Activated T-cell treated with anti-CD3 and anti-CD28 coated beads, Interleukin-2, amount 50 U/mL, for 24 hours (primary cell): ENCODE measurements at places on chromosomes 2 and 18.

- no peaks in the 10 kb centered on the region for H3K36me3 ChIP-seq
- no peak for DNase-seq
- H3K4me1 ChIP-seq: no peaks in the 10 kb centered on the region
- H3K27me3 ChIP-seq: peaks cover 12% of the 10 kb centered on the region
These were observed 74.8 kb downstream of the SEMA4F start for GRCh38 chr2:74728842-74729241.

GRCh38 chr2:190887089-190887488 is 6.5 kb downstream of the GLS start:
- DNase-seq: no peak
- H3K4me3 ChIP-seq: peak overlapping the region; percentile 65
- no peaks in the 10 kb centered on the region for H3K27me3 ChIP-seq
- peaks cover 71% of the 10 kb centered on the region for H3K4me1 ChIP-seq

DNA sequence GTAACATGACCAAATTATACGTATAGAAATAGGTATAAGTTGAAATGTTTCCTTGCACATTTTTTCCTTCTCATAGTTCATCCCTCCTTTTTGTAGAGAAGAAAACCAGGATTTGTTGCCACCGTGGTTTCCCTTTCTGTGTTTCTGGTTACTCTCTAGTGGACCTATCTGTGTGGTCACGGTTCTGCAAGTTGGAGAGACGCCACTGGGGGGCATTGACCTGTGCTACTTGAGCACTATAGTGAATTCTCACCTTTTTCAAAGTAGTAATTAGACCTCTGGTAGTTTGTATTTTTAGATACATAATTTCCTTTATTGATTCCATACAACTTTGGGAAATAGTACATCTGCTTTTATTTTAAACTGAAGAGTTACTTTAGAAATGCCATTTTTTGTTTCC is 444.8 kb downstream of the PTPRM start:
- H3K27ac ChIP-seq: no peak overlapping the region
- H3K36me3 ChIP-seq: no peaks in the 10 kb centered on the region
- H3K4me1 ChIP-seq: no peaks in the 10 kb centered on the region
- no peak for DNase-seq
- H3K4me3 ChIP-seq: no peak overlapping the region

DNA sequence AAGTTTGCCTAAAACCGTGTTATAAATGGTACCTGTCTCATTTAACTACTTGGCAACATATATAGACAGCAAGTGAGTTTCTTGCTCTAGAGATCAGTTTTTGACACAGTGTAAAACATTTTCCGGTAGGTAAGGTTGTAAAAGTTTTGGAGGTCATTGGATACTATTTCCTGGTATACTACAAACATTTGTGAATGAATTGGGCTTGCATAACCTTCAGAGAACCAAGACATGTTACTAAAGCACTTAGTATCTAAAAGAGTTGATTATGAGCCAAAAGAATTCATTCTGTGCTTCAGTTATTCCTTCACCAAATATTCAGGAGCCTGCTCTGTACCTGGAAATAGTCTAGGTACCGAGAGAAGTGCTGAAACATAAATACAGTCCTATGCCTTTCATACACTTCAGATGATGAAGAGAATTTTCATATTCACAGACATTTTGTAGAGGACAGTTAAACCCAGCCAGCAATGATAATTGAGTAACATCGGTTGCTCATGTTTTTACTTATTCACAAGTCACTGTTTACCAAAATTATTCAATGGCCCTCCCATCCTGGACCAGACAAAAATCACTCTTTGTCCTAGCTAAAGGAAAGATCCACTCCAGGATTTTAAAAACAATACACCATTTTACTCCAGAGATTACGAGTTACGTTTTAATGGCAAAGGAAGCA is 319.4 kb upstream of the RBMS1 start:
- no peak for DNase-seq
- no peaks in the 10 kb centered on the region for H3K4me1 ChIP-seq
- no peak overlapping the region for H3K27ac ChIP-seq
- H3K27me3 ChIP-seq: peaks cover 3% of the 10 kb centered on the region

GRCh38 chr2:112150447-112150846 is 12.3 kb downstream of the FBLN7 start:
- H3K4me1 ChIP-seq: peaks cover 23% of the 10 kb centered on the region
- peak overlapping the region; percentile 0 for H3K27ac ChIP-seq
- no peaks in the 10 kb centered on the region for H3K27me3 ChIP-seq
- H3K4me3 ChIP-seq: no peak overlapping the region
- DNase-seq: no peak

- no peak overlapping the region for H3K4me3 ChIP-seq
- H3K4me1 ChIP-seq: peaks cover 28% of the 10 kb centered on the region
- peak overlapping the region; percentile 28 for H3K27ac ChIP-seq
- DNase-seq: no peak
- H3K27me3 ChIP-seq: no peaks in the 10 kb centered on the region
- peaks cover 98% of the 10 kb centered on the region for H3K36me3 ChIP-seq
These were observed 85.6 kb downstream of the INPP5D start for GRCh38 chr2:233145726-233146125.

DNA sequence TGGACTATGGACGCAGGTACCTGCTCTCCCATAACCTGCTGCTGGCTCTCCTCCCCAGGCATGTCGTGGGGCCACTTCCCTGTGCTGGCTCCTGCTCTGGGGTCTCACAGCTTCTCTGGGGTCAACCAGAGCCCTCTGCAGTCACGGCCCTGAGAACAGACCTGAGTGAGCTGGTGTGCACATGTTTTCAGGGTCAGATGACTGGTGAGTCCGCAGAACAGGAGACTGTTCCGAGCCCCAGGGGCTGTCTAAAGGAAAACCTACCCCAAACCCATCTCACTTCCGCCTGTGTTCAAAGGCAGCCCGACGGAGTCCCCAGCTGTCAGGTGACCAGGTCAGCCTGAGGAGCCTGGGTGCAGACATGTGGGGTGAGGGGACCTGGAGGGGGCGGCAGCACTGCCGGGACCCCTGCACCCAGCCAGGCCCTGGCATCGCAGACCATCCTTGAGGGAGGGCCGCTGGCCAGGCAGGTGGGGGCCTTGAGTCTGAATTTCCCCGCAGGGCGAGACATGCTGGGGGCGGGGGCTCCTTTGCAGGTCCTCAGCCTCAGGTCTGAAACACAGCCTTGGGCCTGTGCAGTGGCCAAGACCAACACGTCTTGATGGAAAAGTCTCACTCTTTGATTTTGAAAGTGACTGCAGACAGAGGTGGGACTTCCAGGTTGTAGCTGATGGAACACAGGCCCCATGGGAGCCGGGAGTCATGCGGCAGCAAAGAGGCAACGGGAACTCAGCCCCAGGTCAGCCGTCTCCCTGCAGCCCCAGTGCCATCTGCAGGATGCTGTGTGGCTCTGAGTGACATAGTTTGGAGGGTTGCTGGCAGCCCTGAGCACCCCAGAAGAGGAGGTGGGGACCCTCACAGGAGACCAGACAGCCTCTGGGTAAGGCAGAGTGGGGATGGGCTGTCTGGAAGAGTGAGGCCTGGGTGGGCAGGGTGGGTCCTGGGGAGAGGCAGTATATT is 65.3 kb downstream of the TWIST2 start:
- no peak overlapping the region for H3K27ac ChIP-seq
- H3K27me3 ChIP-seq: peaks cover 22% of the 10 kb centered on the region
- H3K36me3 ChIP-seq: no peaks in the 10 kb centered on the region
- H3K4me1 ChIP-seq: no peaks in the 10 kb centered on the region
- no peak overlapping the region for H3K4me3 ChIP-seq
- DNase-seq: no peak

DNA sequence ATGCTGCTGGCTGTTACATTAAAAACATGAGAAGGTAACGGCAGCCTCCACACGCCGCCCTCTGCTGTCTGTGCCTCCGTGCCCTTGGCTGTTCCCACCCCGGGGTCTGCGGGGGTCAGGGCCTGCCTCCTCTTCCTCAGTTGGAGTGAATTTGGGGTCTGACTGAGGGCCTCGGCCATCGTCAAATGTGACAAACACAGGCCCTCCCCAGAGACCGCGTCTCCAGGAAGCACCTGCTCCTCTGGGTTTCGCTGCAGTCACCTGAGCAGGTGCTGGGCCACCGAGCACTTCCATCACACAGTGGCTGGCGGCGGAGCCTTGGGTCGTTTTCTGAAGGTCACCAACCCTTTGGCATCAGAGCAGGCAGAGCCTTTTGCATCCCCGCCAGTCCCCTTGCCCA is 70.9 kb downstream of the NFATC1 start:
- peaks cover 92% of the 10 kb centered on the region for H3K36me3 ChIP-seq
- peak overlapping the region; percentile 6 for H3K27ac ChIP-seq
- H3K4me1 ChIP-seq: peaks cover 14% of the 10 kb centered on the region

DNA sequence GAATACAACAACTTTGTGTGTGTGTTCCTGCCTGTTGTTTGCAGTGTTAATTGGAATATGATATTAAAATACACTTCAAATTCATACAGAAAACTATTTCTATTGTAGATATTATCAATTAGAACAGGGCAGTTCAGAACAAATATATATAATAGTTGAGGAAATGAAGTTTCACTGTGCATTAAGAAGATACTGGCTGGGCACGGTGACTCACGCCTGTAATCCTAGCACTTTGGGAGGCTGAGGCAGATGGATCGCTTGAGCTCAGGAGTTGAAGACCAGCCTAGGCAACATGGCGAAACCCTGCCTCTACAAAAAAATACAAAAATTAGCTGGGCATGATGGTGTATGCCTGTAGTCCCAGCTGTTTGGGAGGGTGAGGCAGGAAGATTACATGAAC is 79.3 kb downstream of the ASAP2 start:
- H3K4me1 ChIP-seq: no peaks in the 10 kb centered on the region
- no peak overlapping the region for H3K27ac ChIP-seq

GRCh38 chr2:207459990-207460757 is 69.6 kb upstream of the CREB1 start:
- no peak for DNase-seq
- H3K4me1 ChIP-seq: peaks cover 15% of the 10 kb centered on the region
- H3K36me3 ChIP-seq: no peaks in the 10 kb centered on the region

DNA sequence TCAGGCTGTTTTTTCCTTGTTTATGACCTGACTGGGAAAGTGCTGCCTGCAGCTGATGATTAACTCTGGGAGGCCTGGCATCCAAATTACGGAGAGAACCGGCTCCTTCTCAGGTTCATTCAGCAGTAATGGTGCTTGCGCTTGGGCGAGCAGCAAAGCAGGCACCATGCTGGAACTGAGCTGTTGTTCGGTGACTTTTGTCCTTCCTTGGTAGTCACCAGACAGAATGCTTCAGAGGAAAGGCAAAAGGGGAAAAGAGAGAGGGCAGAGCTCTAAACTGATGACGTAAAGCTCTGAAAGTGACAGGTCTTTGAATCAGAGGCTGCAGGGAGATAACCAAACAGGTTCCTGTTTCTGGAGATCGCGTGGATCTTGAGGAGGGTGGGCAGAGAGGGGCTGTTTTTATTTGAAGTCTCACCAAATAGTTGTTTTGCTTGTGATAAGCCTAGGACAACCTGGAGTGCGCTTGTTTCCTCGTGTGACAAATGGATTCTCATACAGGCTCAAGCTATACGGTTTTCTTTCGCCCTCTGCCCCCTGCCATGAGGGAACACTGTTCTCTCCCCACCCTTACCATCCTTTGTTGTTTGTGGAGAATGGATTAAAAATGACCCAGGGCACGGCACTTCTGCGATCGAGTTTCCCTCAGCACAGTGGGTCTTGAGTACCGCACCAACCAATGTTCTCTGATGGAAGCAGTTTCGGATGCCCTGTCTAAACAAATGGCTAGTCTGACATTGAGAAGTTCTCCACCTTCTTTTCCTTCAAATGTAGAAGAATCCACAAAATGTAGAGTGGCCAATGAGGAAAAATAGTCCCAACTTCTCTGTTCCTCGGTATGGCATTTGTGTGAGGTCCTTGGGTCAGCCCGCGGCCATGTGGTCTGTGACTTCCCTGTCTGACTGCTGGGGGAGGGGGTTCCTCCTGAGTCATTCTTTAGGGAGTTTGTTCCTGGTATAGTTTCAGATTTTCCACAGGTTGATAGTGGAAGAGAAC is 1.3 kb downstream of the RASGRP3 start:
- H3K4me3 ChIP-seq: peak overlapping the region; percentile 82
- no peaks in the 10 kb centered on the region for H3K27me3 ChIP-seq
- no peaks in the 10 kb centered on the region for H3K36me3 ChIP-seq
- H3K4me1 ChIP-seq: peaks cover 52% of the 10 kb centered on the region
- peak; percentile 55 for DNase-seq
